ENCODE measurements at places on chromosomes 1 and 21.

DNA sequence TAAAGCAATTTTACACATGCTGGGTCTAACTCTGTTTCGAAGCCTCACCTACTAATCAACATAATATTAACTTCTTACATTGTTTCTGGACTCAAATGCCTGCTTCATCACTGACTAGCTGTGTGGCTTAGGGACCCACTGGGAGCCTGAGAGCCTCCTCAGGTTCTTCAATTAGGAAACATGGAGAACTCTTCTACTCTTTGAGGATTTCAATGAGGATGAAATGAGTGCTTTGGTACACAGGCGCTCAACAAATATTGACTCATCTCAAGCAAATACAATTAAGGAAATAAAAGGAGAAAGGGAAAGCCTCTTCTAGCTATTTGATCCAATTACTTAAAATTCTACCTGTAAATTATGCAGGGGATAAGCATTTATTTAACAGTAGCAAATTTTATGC lies 84.4 kb upstream of the JAK1 start:
- no peak for DNase-seq

GRCh38 chr1:87155648-87156047 lies 173.0 kb upstream of the LMO4 start:
- no peak for DNase-seq

DNA sequence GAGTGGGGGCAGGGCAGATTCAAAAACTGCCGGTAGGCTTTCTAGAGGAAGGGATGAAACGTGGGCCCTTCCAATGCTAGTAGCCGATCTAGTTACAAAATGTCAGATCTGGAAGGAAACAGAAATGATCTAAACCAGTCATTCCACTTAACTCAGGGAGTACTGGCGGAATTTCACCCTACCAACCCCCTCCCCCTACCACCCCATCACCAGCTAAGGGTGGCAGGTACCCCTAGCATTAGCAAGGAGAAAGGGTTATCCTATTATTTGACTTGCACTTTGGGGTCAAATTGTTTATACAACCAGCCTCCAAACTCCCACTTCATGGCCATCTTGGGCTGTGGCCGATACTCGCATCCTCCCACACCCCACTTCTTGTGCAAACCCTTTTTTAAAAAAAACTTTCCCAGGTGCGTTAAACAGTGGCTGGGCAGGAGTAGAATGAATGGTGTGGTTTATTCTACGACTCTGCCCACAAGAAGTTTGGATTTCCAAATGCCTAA lies 644 bp upstream of the MRPL24 start:
- DNase-seq, result no peak

DNA sequence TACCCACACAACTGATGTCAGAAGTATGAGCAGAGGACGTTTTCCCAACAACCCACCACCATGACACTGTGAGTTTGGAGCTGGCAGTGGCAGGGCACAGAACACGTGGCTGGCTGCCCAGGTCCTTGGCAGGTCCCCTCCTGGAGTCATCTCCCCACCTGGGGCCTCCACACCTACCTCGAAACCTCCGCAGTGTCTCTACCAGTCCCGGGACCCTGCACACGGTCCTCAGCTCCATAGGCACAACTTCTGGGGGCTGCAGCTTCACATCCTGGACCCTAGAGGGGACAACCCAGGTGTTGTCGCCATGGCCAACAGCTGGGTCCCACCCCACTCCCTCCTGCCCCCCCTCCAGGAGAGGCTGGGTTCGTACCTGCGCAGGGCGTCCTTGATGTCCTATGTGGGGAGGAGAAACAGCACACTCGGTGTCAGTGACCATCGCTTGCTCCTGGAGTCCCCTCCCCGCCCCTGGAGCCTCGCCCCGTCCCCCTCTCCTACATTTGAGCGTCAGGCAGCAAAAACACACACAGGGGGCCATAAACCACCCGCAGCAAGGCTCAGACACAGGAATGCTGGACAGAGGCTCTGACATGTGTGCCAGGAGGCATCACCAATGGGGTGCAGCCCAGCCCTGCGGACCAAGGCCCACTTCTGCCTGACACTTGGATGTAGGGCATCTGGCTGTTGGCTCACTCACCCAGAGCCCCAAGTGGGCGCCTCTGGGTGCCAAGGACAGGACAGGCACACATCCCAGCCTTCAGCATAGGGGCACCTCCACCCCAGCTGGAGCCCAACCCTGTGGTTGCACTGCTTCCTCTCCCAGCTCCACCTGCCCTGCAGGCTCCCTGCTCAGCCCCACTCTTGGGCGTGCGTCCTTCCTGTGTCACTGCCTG lies 9.6 kb downstream of the TRIM11 start:
- DNase-seq, result no peak

- DNase-seq, result no peak
Observed at GRCh38 chr1:16109571-16109970, 36.1 kb upstream of the FAM131C start.

GRCh38 chr1:208595745-208596144 lies 351.6 kb upstream of the PLXNA2 start:
- peak; percentile 8 for DNase-seq

DNA sequence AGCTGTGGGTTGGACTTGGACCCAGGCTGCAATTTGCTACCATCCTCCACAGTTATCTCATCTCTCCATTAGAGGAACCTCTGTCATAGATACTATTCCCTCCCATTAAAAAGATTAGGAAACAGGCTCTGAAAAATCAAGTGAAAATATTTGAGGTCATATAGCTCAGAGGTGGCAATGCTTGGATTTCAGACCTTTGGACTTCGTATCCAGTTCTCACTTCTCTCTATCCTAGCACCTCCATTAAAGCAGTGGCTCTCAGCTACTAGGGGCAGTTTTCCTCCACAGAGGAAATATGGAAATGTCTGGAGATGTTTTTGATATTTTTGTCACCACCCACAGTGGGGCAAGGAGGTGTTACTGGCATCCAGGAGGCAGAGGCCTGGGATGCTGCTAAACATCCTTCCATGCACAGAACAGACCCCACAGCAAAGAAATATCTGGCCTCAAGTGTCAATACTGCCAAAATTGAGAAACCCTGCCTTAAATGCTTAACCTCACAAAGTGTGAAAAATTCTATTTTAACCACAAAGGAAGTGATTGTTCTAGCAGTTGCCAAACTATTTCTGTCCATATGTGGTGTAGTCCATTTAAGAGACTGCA lies 54.1 kb downstream of the C8A start:
- no peak for DNase-seq

GRCh38 chr1:31064111-31064717 lies 1.3 kb downstream of the PUM1 start:
- no peak for DNase-seq

DNA sequence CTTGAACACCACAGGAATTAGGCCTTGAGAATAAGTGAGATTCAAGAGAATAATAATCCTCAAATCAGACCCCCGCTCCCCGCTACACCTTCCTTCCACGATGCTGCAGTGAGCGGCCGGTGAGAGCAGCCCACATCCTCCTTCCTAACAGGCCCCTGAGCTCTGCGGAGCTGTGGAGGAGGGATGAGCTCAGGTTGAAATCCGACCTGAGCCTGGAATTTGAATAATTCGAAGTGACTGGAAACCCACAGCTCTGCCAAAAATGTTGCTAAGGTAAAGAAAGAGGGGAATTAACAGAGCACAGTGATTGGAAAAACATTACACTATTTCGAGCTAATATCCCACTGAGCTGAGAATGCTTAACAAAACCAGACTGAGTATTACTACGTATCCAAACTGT lies 90.0 kb downstream of the URB2 start:
- no peak for DNase-seq

DNA sequence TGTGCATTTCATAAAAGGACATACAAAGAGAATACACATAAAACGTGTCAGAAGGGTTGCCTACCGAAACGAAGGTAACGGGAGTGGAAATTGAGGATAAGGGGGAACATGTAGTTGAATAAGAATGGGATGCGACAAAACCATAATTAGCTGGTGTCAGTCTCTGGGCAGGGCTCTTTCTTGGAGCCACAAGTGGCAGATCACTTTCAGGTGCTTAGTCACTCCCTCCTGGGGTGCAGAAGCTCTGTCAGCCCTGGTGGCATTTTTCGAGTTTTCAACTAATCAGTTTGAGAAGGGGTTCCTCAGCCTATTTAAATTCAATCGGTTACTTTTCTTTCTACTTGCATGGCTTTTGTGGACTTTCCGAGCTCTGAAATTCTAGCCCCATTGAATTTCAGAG lies 133.9 kb upstream of the IGSF21 start:
- no peak for DNase-seq

- DNase-seq, result peak; percentile 19
Observed at GRCh38 chr21:38126666-38127303, 130.0 kb upstream of the KCNJ15 start.

DNA sequence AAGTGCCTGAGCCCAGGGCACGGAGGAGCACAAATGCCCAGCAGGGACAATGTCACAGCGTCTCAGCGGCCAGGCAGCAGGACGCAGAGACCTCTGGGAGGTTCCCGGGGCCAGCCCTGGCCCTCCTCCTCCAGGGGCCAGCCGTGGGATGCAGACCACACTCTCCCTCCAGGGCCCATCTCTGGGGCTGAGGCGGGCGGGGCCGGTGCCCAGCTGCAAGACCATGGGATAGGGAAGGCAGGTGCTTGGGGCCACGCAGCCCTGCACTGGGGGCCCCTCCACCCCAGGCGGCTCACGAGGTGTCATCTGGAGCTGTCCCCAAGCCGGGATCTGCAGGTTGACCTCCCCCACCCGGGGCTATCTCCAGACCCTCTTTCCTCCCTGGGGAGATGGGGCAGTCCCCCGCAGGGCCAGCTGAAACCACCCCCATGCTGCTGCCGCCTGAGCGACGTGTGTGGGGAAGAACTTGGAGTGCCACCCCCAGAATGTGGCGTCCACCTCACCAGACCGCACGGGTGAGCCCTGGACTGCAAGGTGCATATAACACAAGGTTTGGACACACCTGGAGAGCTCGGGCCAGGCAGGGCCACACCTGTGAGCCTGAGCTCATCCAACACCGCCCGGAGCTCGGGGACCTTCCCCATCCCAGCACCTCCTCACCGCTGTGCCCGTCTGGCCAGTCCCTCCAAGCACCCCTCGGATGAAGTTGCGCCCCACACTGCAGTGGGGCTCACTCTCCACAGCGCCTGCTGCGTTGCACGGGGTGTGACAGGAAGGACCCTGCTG lies 4.1 kb upstream of the TTLL10 start:
- no peak for DNase-seq

- peak; percentile 36 for DNase-seq
Observed at GRCh38 chr21:32826329-32827167, 55.0 kb upstream of the PAXBP1 start.

Data from amniotic stem cell (primary cell).